ENCODE measurements at places on chromosomes 16 and 17.

DNA sequence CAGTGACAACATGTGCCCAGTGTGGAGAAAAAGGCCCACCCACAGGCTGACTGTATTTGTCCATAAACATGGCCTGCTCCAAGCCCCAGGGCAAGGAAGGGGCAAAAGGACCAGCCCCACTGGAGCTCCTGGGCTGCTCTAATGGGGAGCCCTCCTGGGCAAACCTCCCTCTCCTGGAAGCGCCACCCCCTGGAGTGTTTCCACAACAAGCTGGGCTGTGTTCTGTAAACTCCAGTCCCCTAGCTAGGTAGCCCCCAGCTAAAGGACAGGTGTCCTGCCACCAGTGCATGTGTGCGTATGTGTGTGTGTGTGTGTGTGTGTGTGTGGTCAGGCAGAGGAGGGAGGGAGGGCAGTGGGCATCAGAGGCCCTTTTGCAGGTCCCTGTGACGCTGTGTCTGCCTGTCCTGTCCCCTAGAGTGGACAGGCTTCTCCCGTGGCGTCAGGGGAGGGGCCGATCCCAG lies 11.3 kb upstream of the STAC2 start:
- peak; percentile 95 for DNase-seq

DNA sequence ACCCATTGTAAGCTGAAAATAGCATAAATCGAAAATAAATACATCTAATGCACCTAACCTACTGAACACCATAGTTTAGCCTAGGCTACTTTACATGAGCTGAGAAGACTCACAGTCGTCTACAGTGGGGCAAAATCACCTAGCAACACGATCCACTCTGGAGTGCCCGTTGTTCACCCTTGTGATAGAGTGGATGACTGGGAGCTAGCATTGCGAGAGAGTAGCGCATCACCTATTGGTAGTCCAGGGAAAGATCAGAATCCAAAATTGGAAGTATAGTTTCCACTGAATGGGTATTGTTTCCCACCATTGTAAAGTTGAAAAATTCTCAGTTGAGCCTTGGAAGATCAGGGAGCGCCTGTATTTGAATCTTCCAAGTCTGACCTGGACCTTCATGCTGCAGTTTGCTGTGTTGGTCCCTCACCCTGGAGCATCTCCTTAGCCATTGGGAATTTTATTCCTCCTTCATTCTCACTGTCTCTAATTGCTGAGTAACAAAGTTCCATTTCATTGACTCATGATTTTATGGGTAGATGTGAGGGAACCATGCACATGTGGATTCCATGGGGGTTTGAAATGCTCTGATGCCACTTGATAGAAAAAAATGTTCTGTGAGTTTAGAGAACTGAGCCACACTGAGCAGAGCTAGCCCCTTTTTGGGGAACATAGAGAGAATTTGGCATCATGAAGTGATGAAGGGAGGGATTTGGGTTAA lies 19.6 kb downstream of the AKAP1 start:
- DNase-seq, result no peak

- peak; percentile 61 for DNase-seq
Measured at GRCh38 chr17:36885771-36886377, 51.4 kb upstream of the LHX1 start.

GRCh38 chr16:71883168-71883848 lies 674 bp downstream of the ZNF821 start:
- peak; percentile 44 for DNase-seq

GRCh38 chr16:87702325-87702811 lies 63.4 kb downstream of the KLHDC4 start:
- DNase-seq, result no peak

GRCh38 chr17:55202896-55203295 lies 61.9 kb upstream of the HLF start:
- DNase-seq, result no peak

DNA sequence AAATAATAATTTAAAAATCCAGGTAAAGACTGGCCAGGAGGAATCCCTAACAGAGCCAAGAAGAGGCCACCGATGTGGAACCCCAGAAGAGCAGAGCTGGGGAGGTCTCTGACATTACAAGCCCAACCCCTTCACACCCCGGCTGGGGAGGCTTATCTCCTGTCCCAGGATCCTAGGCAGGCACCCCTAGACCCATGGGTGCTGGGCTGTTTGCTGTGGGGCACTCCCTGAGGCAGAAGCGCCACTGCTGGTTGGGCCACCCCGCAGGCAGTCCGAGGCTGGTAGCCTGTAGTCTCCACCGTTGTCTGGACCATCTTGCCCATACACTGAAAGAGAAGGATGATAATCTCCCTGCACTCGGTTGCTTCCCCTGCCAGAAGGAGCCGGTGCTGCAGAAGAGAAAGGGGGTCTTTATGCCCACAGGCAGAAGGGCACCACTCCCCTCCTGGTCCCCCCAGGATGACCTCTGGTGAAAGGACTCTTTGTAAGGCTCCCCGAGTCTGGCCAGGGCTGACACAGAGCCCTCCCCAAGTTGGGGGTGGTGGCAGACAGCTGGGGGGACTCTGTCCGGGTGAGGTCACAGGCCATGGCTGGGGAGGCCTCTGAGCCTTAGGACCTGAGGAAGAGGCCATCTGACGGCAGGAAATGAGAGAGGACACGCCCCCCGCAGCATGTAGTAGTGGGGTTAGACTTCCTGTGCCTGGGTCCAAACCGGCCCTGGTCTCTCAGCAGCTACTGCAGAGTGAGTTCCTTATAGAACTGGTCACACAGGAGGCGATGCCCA lies 34.2 kb downstream of the CFAP20 start:
- no peak for DNase-seq

- DNase-seq, result no peak
Measured at GRCh38 chr16:76676356-76676755, 399.2 kb downstream of the CNTNAP4 start.

- peak; percentile 42 for DNase-seq
Measured at GRCh38 chr17:17537311-17538099, 41.3 kb upstream of the RASD1 start.

GRCh38 chr16:3259836-3260235 lies 3.4 kb upstream of the MEFV start:
- DNase-seq, result no peak

- DNase-seq, result peak; percentile 65
Measured at GRCh38 chr16:89723279-89724250, 2.2 kb downstream of the ZNF276 start.

- DNase-seq, result no peak
Measured at GRCh38 chr16:58513874-58514273, 1.4 kb upstream of the SETD6 start.

- DNase-seq, result no peak
Measured at GRCh38 chr16:54402873-54403272, 116.3 kb upstream of the IRX3 start.

- DNase-seq, result peak; percentile 33
Measured at GRCh38 chr17:27352448-27353032, 58.6 kb downstream of the WSB1 start.

- DNase-seq, result peak; percentile 84
Measured at GRCh38 chr16:71722801-71723536, 1.5 kb downstream of the PHLPP2 start.

DNA sequence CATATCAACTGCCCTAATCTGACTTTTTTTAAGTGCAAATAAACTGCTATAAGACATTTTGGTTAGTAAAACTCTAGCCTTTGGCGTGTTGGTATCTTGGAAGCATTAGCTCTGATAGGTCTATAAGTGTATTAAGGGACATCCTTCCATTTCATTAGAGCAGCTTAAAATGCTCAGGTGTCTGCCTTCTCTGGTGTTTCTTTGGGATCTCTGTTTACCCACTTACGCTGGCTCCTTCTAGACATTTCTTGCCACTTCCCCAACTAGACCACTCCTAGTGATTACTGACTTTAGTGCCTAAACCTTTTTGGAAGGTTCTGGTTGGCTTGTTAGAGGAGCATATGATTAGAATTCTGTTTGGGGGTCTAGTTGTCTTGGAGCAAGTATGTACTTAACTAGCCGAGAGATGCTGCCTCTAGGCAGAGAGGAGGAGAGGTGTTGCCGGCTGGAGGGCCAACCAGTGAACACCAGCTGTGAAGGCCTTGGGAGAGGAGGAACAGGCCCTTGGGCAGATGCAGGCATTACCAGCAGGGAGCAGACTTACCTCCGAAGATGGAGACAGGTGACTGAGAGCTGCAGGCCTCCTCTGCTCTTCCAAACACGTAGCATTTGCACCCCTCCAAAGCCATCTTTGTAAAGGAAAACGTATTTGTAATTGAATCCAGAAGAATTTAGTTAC lies 15.2 kb upstream of the CLEC18C start:
- no peak for DNase-seq

GRCh38 chr16:64356267-64356666 lies 765.6 kb downstream of the CDH11 start:
- no peak for DNase-seq

DNA sequence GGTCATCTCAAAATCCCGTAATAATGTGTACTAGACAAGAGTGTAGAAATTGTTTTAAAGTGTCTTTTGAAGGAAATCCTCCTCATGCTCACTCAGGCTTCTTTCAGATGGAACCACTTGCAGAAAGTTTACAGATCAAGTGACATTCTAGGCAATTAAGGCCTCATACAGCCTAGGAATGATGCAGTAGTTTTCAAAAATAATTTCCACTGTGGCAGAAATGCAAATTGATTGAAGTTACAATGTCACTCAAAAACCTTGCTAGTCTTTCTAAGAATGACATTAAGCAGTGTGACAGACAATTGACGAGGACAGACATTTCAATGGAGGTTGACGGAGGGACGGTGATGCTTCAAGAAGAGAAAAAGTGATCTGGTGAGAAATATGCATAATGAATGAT lies 53.5 kb upstream of the CDH8 start:
- DNase-seq, result no peak

DNA sequence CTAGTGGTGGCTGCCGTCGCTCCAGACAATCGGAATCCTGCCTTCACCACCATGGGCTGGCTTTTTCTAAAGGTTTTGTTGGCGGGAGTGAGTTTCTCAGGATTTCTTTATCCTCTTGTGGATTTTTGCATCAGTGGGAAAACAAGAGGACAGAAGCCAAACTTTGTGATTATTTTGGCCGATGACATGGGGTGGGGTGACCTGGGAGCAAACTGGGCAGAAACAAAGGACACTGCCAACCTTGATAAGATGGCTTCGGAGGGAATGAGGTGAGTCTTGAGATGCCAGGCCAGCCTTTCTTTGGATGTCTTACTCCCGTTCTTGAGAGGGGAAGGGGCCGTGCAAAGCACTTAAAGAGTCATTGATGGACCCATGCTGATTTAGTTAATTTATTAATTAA lies 16.1 kb downstream of the ARSG start:
- DNase-seq, result no peak

GRCh38 chr16:73457851-73458250 lies 409.9 kb upstream of the ZFHX3 start:
- no peak for DNase-seq

DNA sequence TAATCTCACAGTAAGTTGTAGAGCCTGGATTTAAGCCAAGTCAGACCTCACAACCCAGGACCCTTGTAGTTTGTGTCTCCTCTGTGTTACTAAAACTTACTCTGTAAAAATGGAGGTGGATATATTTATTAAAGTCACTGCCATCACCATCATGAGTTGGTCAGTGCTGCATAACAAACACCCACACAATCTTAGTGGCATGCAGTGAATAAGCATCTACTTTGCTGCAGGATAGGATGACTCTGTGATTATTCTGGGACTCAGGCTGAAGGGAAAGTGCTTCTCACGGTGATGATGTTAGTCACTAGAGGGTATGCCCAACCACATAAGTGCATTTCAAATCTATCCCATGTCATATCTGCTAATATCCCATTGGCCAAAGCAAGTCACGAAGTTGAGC lies 398.7 kb downstream of the XYLT1 start:
- DNase-seq, result no peak

- DNase-seq, result no peak
Measured at GRCh38 chr16:1449201-1449788, 4.9 kb upstream of the CCDC154 start.

DNA sequence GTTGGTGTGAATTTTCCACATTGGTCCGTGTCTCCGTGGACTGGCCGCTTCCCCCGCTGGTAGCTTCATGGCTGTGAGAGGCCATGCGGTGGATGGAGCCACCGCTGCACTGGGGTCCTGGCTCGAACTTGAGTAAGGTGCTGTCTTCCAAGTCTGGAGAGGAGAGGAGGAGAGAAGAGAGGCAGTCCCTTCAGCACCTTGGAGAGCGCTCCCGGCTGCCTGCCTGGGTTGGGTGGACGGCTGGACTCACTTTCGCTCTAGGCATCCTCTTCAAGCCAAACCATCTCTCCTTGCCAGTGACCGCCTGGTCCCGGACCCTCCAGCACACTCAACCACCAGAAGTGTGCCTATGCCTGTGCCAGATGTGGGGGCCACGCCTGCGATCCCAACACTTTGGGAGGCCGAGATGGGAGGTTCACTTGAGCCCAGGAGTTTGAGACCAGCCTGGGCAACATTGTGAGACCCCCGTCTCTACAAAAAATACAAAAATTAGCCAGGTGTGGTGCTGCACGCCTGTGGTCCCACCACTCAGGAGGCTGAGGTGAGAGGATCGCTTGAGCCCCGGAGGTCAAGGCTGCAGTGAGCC lies 6.2 kb downstream of the JPH3 start:
- no peak for DNase-seq

GRCh38 chr16:48636521-48636920 lies 26.5 kb upstream of the N4BP1 start:
- no peak for DNase-seq

- DNase-seq, result no peak
Measured at GRCh38 chr16:64380751-64381150, 741.1 kb downstream of the CDH11 start.

DNA sequence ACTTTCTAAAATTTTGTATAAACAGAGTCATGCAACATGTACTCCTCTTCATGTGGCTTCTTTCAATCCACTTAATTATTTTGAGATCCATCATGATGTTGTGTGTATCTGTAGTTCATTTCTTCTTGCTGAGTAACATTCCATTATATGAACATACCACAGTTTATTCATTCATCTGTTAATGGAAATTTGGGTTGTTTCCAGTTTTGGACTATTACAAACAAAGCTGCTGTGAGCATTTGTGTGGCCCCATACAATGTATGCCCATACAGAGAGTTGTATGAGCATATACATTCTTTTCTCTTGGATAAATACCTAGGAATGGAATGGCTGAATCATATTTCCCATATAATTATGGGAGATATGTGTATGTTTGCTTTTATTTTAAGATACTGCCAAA lies 85.6 kb downstream of the CLEC16A start:
- DNase-seq, result no peak

GRCh38 chr16:85628645-85629044 lies 15.5 kb downstream of the GSE1 start:
- no peak for DNase-seq

DNA sequence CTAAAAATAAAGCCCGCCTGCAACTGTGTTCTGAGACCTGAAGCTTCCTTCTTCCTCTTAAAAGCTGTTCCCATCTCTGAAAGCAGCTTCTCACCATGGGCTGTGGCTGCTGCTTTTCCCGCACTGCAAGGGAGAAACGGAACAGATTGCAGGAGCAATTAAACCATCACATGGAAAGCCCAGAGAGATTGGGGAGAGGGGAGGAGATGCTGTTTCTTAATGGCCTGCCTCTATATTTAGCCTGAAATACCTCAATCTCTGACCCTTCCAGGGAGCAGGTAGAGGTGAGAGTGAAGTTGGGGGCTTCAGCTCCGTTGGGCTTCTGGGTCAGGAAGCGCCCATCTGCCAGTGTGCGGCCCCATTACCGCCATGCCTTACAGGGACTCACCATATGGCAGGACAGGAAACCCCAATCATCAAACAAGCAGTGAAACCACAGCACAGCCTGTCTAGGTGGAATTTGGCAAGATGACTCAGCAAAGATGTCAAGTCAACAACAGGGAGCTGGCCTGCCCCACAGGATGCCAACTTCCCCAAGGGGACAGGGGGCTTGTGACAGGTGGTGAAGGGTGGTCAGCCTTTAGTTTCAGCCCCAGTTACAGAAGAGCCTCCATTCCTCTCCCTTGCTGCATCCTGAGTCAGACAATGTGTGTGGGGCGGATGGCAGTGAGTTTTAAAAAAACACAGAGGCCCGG lies 286.6 kb upstream of the CCL2 start:
- no peak for DNase-seq

- DNase-seq, result no peak
Measured at GRCh38 chr16:79267781-79268180, 332.8 kb downstream of the MAF start.
